ENCODE measurements at places on chromosomes 7 and 10.
A peak's percentile ranks its signal among the peaks of the same experiment; 100 is the strongest.

- no peak for DNase-seq
These were observed 55.0 kb upstream of the VWDE start for GRCh38 chr7:12458520-12459131.

DNA sequence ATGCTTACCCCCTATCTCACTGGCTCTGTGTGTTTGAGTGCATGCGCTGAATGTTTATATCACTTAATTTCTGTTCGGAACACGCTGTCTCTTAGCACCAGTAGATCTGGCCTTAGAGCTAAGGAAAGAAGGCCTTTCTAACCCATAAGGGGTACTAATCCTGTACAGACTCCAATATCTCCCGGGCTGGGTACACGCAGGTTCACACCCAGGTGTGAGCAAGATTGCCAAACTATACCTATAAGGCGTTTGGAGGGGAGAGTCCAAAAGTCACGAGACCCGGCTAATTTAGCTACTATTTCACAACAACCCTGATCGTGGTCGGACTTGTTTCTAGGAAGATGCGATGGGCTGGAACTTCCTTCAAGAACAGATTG lies 727 bp upstream of the PDSS1 start:
- DNase-seq, result no peak

DNA sequence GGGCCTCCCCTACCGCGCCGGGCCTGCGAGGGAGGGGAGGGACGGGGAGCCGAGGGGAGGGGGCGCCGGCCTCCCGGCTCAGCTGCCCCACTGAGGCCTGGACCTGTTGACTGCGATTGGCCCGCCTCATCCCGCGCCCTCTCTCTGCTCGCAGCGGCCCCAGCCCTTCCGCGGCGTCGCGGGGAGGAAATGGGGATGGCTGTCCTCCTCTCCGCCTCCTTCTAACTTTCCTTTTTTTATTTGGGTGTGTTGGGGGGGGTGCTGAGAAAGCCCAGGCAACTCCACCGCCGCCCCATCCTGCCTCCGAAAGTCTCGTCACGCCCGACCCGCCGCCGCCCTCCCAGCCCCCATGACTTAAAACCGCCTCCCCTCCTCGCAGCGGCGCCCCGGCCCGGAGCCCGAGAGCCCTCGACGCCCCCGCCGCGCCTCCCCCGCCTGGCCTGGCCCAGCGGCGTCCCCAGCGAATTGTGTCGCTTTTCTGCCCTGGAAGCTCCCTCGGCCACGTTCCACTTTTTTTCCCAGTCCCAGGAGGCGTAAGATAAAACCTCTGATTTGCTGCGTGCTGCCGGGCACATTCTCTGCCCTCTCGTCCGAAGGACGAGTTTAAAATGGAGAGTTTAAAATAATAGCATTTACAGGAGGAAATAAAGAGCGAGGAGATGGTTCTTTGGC lies 842 bp upstream of the SKIDA1 start:
- DNase-seq, result peak; percentile 54

GRCh38 chr7:54596747-54597146 lies 54.6 kb downstream of the VSTM2A start:
- no peak for DNase-seq

- no peak for DNase-seq
These were observed 247.7 kb downstream of the IPMK start for GRCh38 chr10:58019863-58020537.
